Mesangial cell (primary cell): ENCODE measurements at places on chromosomes 3 and 15. TPM values are rescaled to one million over a fixed set of nuclear protein-coding genes. Genes with fewer than 3 reads are reported as not detected.

ADCY5 gene
- total RNA-seq = 0.13 and 0.16 TPM in 2 replicates

ELL3 gene
- 1.8 and 3.0 TPM in 2 replicates for total RNA-seq

GOLGA6B gene
- not detected in 2 replicates for total RNA-seq

RYR3 gene
- total RNA-seq = under 0.01 and 1.0 TPM in 2 replicates

FBN1 gene
- 137 and 199 TPM in 2 replicates for total RNA-seq

CBLB gene
- total RNA-seq = 9.5 and 18.1 TPM in 2 replicates

CHCHD4 gene
- 7.7 and 13.5 TPM in 2 replicates for total RNA-seq

MEX3B gene
- total RNA-seq = 11.2 and 19.9 TPM in 2 replicates

GOLGA8G gene
- not detected in 2 replicates for total RNA-seq

GPR149 gene
- total RNA-seq = not detected in 2 replicates
